ENCODE measurements at places on chromosomes 1 and 21.

DNA sequence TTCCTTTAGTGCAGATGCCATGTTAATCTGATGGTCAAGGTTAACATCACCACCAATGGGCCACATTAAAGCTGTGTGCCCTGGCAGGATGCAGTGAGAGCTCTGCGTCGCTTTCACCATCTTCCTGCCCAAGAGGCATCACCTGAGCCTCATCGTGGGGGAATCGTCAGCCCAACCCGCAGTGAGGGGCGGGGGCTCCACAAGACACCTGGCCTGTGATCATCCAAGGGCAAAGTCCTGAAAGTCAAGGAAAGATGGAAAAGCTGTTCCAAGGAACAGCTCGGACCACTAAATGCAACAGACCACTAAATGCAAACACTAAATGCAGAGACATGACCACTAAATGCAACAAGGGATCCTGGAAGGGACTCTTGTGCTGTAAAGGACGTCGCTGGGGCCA lies 49.9 kb downstream of the WDR4 start:
- no peak for DNase-seq

- DNase-seq = no peak
Measured at GRCh38 chr1:174682419-174683008, 234.8 kb downstream of the GPR52 start.

DNA sequence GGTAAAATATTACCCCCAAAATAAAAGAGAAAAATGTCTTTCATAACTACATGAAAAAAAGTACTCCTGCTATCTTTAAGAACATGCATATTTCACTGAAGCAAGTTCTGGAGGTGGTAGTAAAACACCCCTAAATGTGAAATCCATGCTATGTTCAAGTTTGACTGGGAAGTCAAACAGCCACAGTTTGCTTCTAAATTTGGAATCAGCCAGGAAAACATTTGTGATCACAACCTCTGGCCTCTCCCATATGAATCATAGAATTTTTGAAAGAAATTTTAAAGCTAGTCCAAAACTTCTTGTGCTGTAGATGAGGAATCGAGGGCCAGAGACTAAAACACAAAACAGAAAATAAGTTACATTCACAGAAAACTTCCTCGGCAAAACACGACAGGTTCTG lies 6.6 kb downstream of the SORT1 start:
- DNase-seq = no peak

DNA sequence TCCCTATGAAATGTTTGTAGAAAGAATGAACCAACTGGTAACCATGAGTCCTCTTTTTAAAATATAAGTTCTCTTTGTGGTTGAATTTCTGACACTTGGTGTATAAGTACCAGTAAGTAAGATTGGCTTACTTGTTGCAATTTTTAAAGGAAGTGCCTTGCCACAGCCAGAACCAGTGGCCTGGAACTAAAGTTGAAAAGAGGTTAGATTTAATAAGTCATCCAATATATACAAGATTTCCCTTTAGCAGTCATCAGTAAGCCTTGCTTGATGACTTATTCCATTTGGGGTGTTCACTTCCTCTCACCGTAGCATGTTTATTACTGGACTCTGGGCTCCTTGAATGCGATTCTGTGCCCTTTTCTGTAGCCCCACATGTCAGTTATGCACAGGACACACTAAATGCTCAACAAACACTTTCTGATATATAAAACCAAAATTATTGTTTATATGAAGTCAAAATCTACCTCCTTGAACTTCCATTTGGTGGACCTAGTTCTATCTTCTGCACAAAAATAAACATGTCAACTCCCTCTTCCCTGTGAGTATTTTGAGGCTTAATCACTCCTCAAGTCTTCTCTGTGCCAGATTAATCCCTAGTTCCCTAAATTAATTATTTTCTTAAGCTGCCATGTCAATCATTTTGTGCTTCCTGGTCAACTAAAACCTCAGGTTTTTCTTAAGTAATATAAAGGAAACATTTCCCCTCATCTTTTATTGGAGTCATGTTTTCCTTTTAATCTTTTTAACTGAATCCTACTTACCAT lies 218.1 kb downstream of the ST6GALNAC3 start:
- DNase-seq = no peak

- DNase-seq = no peak
Measured at GRCh38 chr1:147204080-147204479, 21.1 kb downstream of the FMO5 start.

DNA sequence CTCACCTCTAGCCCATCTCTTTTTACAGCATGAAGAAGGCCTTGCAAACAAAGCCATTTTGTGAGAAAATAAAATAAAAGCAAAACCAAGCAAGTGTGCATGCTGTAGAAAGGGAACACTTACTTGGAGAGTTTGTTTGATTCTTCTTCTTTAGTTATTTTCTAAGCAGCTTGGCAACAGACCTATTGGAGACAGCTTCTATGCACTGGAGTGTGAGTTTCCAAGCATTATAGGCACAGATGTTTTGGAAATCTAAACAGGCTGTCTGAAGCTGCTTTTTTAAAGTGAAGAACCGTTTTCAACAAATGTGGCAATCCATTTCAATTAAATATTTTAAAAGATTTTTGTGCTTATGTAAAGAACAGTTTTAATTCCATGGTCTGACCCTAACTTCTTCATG lies 76.6 kb downstream of the NGF start:
- DNase-seq = no peak

DNA sequence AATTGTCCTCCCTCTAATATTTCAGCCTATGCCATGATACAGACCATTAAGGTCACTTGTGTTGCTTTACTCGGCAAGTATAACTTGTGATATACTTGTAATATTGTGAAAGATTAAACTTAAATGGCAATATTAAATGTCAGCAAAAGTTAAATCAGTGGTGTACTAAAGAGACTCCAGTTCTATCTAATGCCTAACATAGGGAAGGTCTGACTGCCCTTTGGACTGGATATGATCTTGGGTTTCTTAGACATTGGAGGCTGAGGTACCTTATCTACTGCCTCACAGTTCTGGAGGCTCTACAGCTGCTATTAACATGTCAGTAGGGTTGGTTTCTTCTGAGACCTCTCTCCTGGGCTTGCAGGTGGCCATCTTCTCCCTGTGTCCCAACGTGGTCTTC lies 89.9 kb downstream of the MT1HL1 start:
- no peak for DNase-seq

DNA sequence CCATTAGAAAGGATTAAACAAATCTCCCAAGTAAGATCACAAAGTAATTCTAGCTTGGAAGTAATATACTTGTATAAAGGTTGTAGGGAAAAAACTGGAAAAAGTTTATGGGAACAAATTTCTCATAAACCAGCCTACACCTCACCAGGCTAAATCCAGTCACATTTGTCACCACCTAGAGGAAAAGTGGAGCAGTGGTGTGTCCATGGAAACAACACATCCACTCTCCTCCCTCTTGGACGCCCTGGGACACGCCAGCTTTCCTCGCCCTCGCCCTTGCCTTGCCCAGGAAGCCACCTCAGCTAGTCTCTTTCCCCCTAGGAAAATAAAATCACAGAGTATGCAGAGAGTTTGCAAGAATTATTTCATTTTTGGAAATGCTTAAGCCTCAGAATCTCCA lies 2.2 kb downstream of the PALMD start:
- DNase-seq = no peak

DNA sequence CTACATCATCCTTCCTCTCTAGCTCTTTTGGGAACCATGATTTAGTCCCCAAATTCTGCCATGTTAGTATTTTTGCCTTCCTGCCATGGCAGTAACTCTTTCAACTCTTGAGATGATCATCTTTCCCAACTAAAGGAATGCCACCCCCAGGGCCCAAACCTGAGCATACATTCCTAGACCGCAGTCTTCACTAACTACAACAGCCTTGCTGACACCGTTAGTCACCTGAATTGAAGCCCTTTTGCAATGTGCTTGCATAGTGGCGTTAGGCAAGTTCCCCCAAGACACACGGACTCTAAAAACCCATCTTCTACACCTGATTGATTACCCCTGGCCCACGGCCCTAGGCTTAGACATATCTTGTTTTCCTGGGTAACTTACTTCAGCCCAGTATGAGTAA lies 16.4 kb upstream of the YTHDF2 start:
- no peak for DNase-seq

GRCh38 chr1:171784784-171785183 lies 3.3 kb downstream of the METTL13 start:
- no peak for DNase-seq

DNA sequence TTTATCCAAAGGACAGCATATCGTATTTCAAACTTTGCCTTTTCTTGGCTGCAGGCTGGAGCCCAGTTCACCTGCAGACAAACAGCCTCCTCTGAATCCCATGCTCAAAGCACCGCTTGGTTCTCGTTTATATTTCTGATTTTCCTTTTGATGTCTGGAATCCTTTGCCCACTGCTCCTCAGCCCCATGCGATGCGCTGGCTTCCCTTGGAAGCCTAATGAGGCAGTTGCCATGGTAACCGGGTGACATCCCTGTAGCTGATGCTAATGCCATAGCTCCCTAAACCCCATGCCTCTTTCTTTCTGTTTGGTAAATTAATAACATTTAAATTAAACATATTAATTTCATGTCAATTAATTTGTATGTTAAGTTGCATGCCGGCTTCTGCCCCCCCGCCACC lies 327.1 kb downstream of the PRDM2 start:
- DNase-seq = no peak

GRCh38 chr1:15282810-15283474 lies 35.9 kb downstream of the FHAD1 start:
- no peak for DNase-seq

DNA sequence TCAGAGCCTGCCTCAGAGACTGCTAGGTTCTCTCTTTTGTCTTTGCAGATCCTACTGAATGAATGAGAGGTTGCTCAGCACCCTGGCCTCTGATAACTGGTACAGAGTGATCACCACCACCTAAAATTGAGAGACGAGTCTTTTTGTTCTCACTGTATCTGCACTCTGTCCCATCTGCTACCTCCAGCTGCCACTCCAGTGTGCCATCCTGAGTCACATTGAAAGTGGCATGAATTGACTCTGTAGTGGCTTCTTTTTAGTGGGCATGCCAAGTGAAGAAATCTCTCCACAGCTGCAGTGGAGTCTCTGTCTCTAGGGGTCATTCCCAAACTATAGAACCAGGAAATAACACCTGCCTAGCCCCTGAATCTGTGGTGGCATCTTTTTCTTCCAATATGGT lies 14.7 kb downstream of the CAMK1G start:
- DNase-seq = no peak

DNA sequence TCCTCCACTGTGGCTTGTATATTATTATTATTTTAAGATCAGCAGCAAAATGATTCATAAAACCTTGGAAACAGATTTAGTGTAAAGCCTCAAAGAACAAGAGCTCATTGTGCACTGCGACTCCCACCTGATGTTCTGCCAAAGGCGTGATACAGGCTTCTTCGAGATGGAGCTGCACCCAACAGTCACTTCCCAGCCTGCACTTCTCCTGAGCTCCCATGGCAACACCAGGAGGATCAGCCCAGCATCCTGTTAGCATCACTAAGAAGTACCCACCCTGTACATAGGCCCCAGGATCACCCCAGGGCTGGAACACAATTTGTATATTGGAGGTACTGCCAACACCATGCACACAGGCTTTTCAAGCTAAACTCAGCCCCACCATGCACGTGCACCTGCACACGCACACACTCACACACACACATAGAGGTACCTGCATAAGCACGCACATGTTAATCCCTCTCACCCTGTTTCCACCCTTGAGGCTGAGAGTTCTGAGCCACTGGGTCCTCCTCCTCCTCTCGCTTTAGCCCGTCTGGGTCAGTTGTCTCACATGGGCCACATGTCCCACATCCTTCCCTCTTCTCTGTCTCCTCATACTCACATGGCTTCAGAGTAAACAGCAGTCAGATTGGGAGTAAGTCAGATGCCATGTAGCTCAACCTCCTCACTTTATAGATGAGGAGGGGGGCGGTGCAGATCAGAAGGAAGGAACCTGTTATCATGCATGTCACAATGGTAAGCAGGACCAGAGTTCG lies 281.9 kb upstream of the POU3F1 start:
- no peak for DNase-seq

- no peak for DNase-seq
Measured at GRCh38 chr1:227793948-227794816, 21.3 kb upstream of the PRSS38 start.

- no peak for DNase-seq
Measured at GRCh38 chr1:172742599-172743500, 83.9 kb downstream of the FASLG start.

GRCh38 chr1:225481738-225482137 lies 53.9 kb upstream of the LBR start:
- DNase-seq = no peak

GRCh38 chr1:16727190-16728111 lies 12.9 kb upstream of the RNU1-4 start:
- DNase-seq = no peak

GRCh38 chr1:55362558-55362957 lies 147.4 kb upstream of the USP24 start:
- no peak for DNase-seq

GRCh38 chr1:180616439-180616838 lies 15.4 kb upstream of the XPR1 start:
- no peak for DNase-seq

GRCh38 chr1:78854556-78854955 lies 152.0 kb downstream of the ADGRL4 start:
- no peak for DNase-seq

DNA sequence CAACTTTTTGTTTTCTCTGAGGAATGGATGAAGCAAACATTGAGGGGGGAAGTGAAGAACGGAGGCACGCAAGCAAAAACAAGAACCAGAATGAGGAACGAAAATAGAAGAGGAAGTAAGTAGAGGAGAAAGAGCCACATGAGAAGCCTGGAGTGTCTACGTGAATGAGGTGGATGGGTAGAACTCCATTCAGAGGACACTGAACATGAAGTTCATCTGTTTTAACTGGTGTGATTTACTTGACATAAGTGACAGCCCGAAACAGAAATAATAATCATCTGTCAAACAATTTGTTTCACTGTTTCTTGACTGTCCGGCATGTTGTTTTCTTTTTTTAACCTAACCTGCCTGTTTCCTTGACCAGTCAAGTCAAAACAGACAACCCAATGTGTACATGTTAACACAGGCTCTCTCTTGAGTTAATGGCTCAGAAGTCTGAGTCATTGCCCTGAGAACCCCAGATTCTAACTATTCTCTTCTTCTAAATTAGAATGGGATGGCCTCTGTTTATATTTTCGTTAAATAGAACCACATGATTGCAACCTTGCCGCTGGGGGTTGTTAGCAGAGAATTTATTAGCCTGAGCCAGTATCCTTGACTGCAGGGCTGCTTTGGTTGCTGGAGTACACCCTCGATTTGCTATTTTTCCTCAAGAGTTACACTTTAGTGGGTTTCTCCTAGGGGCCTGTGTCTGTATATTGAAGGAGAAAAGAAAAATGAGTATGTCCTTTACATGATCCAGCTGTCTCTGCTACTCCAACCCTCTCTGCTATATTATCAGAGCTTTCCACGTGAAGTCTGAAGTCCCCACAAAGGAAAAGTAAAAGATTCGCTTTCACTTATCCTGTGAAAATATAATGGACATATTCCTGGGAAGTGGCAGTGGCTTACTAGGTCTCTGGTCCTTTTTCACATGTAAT lies 151.7 kb downstream of the ZC3H11B start:
- no peak for DNase-seq

DNA sequence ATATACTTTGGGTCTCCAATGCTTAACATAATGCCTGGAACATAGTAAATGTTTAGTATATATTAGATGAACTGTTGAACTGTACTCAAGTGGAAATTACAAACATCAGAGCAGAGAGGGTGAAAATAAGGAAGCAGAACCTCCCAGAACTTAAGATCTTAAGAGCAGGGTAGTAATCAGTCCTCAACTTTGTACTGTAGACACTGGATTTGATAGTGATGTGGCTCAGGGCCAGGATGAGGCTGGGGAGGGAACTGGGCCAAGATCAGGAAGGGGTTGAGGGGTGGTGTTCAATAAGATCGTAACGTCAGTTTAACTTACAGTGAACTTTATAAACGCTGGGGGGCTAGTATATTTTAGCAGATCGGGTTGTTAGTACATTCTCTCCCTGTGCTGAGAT lies 15.4 kb downstream of the MPZL1 start:
- no peak for DNase-seq
